ENCODE measurements at places on chromosomes 12 and 14. TPM values are rescaled to one million over a fixed set of nuclear protein-coding genes. Genes with fewer than 3 reads are reported as not detected.

GRCh38 chr14:102316338-102316742 is 3.2 kb upstream of the ZNF839 start:
- H3K27me3 ChIP-seq: no peaks in the 10 kb centered on the region
- peak overlapping the region; percentile 91 for H3K27ac ChIP-seq
- H3K4me1 ChIP-seq: peaks cover 65% of the 10 kb centered on the region
- no peaks in the 10 kb centered on the region for H3K36me3 ChIP-seq
- DNase-seq: peak; percentile 37

Gene GALC
- 16.9 TPM for total RNA-seq

- DNase-seq: no peak
- H3K36me3 ChIP-seq: no peaks in the 10 kb centered on the region
- no peaks in the 10 kb centered on the region for H3K27me3 ChIP-seq
- no peaks in the 10 kb centered on the region for H3K4me1 ChIP-seq
- H3K27ac ChIP-seq: no peak overlapping the region
- no peak overlapping the region for H3K4me3 ChIP-seq
Observed at GRCh38 chr14:94593376-94593748, 12.1 kb downstream of the SERPINA5 start.

DNA sequence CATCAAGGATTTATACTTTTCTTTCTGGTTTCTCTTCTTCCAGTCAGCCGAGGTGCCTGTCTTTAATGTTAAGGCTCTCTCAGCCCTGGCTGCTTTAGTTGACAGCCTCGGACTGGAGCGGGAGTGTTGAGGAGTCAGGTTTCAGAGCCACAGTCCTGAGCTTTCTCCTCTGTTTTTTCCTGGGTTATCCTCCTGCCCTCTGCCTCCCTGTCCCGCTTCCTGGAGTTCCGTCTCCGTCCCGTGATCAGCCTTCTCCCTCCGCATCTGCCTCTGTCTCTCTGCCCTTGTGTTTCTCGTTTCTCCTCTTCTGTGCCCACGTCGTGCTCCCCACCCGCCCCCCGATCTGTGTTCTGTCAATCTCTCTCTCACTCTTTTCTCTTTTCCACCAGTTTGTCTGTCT is 33.0 kb downstream of the IQSEC3 start:
- no peak overlapping the region for H3K27ac ChIP-seq
- peaks cover 5% of the 10 kb centered on the region for H3K27me3 ChIP-seq
- H3K36me3 ChIP-seq: no peaks in the 10 kb centered on the region
- H3K4me3 ChIP-seq: no peak overlapping the region

DNA sequence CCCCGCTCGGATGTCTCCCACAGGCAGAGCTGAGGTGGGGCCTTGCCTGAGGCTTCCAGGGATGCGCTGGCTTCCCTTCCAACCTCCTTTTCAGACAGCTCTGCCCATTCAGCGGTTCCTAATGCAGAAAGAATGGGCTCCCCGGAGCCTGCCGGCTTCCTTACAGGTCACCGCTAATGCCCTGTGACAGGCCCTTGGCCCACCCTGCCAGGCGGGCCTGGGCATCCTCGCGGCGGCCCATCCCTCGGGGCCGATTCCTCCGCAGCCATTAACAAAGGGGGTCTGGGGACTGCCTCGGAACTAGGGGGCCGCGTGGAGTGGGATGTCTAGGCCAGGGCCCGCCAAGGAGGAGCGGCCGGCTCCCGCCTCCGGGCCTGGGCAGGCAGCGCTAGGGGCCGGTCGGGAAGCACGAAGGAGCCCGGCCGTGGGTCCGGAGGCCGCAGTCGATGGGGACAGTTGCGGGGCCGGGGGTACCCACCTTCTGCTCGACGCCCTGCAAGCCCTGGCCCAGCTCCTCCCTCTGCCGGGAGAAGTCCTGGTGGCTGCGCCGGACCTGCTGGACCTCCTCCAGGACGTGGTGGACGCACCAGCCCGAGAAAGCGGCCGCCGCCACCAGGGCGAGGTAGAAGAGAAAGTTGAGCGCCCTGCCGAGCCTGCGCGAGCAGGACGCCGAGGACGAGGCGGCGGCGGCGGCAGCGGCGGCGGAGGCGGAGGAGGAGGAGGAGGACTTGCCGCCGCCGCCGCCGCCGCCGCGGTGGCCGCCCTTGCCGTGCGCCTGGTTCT is 738 bp downstream of the CKAP4 start:
- H3K27me3 ChIP-seq: peaks cover 15% of the 10 kb centered on the region
- peak overlapping the region; percentile 67 for H3K4me3 ChIP-seq
- H3K4me1 ChIP-seq: peaks cover 17% of the 10 kb centered on the region
- H3K36me3 ChIP-seq: no peaks in the 10 kb centered on the region
- no peak overlapping the region for H3K27ac ChIP-seq

GRCh38 chr14:68518166-68518565 is 274.7 kb downstream of the ZFP36L1 start:
- no peaks in the 10 kb centered on the region for H3K27me3 ChIP-seq
- no peak overlapping the region for H3K4me3 ChIP-seq
- DNase-seq: no peak
- H3K4me1 ChIP-seq: peaks cover 17% of the 10 kb centered on the region
- no peaks in the 10 kb centered on the region for H3K36me3 ChIP-seq
- no peak overlapping the region for H3K27ac ChIP-seq

- no peaks in the 10 kb centered on the region for H3K36me3 ChIP-seq
- H3K27ac ChIP-seq: no peak overlapping the region
- peaks cover 2% of the 10 kb centered on the region for H3K27me3 ChIP-seq
- H3K4me3 ChIP-seq: no peak overlapping the region
Observed at GRCh38 chr12:102702447-102703114, 214.5 kb downstream of the PAH start.

Gene NEUROD4
- total RNA-seq: not detected

- H3K4me1 ChIP-seq: peaks cover 39% of the 10 kb centered on the region
- H3K4me3 ChIP-seq: no peak overlapping the region
- H3K27me3 ChIP-seq: peaks cover 3% of the 10 kb centered on the region
- H3K36me3 ChIP-seq: peaks cover 4% of the 10 kb centered on the region
Observed at GRCh38 chr14:72709916-72710611, 183.8 kb downstream of the DPF3 start.

DNA sequence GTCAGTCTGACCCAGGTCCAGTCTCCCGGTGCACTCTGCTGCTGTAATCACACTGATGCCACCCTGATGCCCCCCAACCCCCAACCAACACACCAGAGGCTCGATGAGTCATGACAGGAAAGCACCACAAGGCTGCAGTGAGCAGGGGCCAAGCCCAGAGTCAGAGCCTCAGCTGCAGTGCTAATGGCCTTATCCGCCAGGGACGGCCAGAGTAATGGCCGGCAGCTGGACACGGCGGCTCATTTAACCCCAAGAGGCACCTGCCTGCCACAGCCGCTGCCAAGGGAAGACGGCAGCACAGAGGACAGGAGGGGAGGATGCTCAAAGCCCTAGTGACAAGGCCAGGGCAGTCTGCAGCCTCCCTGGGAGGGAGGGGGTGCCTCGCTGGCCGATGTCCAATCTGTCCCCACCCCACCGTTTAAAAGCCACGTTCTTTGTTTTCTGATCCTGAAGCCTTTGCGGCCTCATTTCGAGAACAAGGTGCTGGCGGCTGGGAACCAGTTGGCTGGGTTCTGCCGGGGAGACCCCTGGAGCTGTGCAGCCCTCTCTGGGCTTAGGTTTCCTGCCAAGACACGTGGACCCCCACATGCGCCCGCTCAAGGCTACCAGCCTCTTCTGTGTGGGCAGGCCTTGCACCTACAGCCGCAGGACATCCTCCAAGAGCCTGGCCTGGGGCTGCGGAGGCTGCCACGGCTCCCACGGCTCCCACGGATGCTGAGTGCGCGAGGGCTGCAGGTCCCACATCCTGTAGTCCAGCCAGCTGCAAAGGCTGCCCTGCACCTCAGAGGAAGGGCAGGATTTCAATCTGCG is 13.1 kb downstream of the CCDC85C start:
- no peaks in the 10 kb centered on the region for H3K36me3 ChIP-seq
- peaks cover 14% of the 10 kb centered on the region for H3K4me1 ChIP-seq
- DNase-seq: no peak
- no peak overlapping the region for H3K4me3 ChIP-seq
- H3K27me3 ChIP-seq: no peaks in the 10 kb centered on the region
- no peak overlapping the region for H3K27ac ChIP-seq

- DNase-seq: no peak
- peaks cover 7% of the 10 kb centered on the region for H3K36me3 ChIP-seq
- no peak overlapping the region for H3K4me3 ChIP-seq
- H3K4me1 ChIP-seq: peaks cover 20% of the 10 kb centered on the region
Observed at GRCh38 chr14:68723808-68724268, 69.0 kb downstream of the ZFP36L1 start.

Gene AQP2
- total RNA-seq: not detected

DNA sequence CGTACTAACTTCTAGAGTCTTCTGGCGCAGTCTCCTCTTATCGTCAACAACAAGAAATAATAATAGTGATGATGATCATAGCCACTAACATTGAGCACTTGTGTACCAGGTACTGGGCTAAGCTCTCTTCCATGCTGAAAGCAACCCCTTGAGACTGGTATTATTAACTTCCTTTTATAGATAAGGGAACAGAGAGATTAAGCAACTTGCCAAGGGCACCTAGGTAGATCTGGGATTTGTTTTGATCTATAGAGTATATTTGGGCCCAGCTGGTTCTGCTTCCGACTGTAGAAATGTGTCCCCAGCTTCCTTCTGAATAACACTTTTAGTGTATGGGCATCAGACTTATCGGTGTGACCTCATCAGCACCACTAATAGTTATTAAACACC is 1.1 kb upstream of the ZNF219 start:
- H3K27ac ChIP-seq: no peak overlapping the region
- H3K27me3 ChIP-seq: peaks cover 18% of the 10 kb centered on the region
- peak overlapping the region; percentile 77 for H3K4me3 ChIP-seq
- DNase-seq: no peak
- peaks cover under 1% of the 10 kb centered on the region for H3K36me3 ChIP-seq

DNA sequence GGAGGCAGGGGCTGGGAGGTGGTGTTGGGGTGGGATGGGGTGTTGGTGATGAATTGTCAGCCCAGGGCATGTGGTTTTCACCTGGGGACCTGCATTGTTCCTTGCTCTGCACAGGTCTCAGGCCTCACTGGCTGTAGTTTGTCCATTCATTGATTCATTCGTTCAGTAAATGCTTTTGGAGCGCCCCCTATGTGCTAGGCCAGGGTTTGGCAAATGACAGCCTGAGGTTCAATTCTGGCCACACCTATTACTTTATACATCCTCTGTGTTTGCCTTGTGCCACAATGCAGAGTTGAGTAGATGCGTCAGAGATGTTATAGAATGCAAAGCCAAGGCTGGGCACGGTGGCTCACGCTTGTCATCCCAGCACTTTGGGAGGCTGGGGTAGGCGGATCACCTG is 4.7 kb downstream of the ADCK1 start:
- H3K4me3 ChIP-seq: no peak overlapping the region
- no peaks in the 10 kb centered on the region for H3K36me3 ChIP-seq
- no peaks in the 10 kb centered on the region for H3K27me3 ChIP-seq
- peaks cover 21% of the 10 kb centered on the region for H3K4me1 ChIP-seq

Gene HOXC5
- total RNA-seq: not detected

GRCh38 chr14:36365766-36366165 is 45.3 kb upstream of the MBIP start:
- no peak overlapping the region for H3K4me3 ChIP-seq
- no peaks in the 10 kb centered on the region for H3K4me1 ChIP-seq
- no peak overlapping the region for H3K27ac ChIP-seq
- no peaks in the 10 kb centered on the region for H3K36me3 ChIP-seq
- H3K27me3 ChIP-seq: peaks cover 8% of the 10 kb centered on the region

Gene FGF23
- total RNA-seq: not detected

GRCh38 chr12:26452511-26452910 is 257.1 kb downstream of the SSPN start:
- H3K27ac ChIP-seq: no peak overlapping the region
- DNase-seq: no peak
- H3K4me3 ChIP-seq: no peak overlapping the region
- H3K4me1 ChIP-seq: peaks cover 18% of the 10 kb centered on the region
- H3K27me3 ChIP-seq: no peaks in the 10 kb centered on the region

DNA sequence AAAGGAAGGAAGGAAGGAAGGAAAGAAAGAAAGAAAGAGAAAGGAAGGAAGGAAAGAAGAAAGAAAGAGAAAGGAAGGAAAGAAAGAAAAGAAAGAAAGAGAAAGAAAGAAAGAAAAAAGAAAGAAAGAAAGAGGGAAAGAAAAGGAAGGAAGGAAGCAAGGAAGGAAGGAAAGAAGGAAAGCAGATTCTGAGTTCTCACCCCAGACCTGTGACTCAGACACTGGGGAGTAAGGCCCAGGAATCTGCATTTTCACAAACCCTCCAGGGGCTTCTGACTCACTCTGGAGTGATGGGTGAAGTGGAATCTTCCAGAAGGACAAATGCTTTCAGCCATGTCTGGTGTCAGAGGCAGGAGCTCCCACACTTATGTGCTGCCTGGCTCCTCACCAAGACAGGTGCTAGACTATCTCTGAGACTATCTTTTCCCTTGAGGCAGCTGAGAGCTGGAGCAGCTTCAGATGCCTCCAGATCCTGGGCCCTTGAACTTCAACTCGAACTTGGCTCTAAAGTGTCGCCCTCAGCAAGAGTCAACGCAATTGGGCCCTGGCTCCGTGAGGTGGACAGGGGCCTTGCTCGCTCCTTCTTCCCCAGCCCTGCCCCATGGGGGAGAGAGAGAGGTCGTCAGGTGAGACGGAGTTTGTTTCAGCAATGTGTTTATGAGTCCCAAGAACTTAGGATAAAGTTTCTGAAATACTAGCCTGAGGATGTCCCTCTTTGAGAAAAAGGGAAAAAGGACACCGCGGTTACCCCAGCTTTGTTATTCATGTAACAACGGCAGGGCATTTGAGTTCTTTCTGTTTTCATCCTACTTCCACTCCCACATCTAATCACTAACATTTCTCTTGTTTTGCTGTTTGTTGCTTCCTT is 19.8 kb upstream of the SCARB1 start:
- no peaks in the 10 kb centered on the region for H3K36me3 ChIP-seq
- no peak for DNase-seq

DNA sequence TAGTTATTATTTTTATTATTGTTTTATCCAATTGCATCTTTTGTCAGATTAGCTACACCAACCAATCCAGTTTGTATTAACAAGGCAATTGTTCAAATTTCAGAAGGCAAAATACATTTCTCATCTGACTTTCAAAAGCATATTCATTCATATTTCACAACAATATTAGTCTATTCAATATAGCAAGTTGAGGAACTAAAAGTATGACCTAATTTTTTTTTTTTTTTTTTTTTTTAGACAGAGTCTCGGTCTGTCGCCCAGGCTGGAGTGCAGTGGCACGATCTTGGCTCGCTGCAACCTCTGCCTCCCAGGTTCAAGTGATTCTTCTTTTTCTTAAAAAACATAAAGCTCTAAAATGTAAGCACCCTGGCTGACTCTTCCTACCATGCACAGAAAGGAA is 17.3 kb downstream of the COX14 start:
- H3K4me1 ChIP-seq: peaks cover 12% of the 10 kb centered on the region
- no peaks in the 10 kb centered on the region for H3K27me3 ChIP-seq
- peaks cover 43% of the 10 kb centered on the region for H3K36me3 ChIP-seq
- no peak for DNase-seq
- H3K4me3 ChIP-seq: no peak overlapping the region
